ENCODE measurements at places on chromosomes 5 and 9.

DNA sequence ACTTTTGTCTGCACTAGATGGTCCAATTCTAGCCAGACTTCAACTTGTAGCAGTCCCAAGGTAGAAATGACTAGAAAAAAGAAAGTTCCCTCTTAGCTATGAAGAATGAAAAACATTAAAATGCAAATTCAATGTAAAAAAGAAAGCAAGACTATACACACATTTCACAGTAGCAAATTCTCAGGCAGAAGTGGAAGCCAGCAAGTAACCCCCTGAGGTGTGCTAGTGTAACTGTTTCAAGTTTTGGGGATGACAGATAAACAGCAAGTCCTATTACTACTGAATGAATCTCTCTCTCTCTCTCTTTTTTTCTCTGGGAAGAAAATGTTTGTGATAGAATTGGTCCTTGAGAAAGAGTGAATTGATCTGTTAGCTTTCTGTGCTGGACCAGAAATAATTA is 185.6 kb downstream of the EFNA5 start:
- no peak for DNase-seq

GRCh38 chr9:89454498-89455355 is 43.2 kb downstream of the SEMA4D start:
- no peak for DNase-seq

DNA sequence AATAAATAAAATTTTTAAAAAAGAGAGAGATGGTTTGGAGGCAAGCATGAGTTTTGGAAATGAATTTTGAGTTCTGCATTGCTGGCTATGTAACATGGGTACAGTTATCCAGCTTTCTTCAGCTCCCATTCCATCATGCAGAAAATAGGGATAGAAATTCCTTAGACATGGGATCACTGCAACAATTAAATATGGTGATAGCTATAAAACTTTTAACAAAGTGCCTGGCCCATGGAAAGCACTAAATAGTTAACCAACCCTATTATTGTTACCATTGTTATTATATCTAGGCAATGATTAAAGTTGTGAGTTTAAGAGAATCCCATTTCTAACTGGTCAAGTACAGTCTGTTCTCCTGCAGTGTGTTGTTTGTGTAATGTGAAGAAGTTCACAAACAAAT is 115.4 kb upstream of the GAS1 start:
- DNase-seq, result no peak

GRCh38 chr5:98635656-98636055 is 137.8 kb upstream of the RGMB start:
- no peak for DNase-seq

DNA sequence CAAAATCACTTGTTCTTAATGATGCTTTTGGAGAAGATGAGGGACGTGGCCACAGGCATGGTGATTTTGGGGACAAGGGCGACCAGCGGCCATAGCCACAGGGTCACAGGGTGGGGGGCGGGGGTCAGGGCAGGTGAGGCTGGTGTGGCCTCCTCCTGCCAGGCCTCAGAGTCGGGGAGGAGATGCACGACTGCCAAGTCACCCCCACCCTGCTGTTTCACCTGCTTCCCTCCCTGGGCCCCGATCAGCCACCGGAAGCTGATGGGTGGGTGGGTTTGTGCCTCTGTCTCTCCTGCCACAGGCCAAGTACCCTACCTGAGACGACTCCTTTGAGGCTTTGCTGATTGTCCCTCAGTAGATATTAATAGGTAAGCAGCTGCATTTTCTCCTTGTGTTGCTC is 199.3 kb downstream of the PAX5 start:
- no peak for DNase-seq

DNA sequence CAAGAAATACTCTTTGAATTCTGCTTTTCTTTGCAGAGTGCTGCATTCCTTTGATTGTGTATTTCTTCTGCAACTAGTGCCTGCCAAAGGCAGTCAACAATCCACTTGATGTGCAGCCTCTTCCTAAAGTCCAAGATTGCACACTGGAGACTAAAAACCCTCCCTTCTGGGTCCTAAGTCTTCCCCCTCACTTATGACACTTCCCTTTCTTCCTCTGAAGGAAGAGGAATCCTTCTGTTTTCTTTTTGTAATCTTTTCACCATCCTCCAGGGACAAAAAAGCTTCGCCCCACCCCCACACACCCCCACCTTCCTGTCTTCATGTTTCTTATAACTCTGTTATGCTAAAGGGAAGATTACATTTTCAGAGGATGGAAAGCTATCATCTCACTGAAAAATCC is 39.9 kb downstream of the WDR36 start:
- no peak for DNase-seq

DNA sequence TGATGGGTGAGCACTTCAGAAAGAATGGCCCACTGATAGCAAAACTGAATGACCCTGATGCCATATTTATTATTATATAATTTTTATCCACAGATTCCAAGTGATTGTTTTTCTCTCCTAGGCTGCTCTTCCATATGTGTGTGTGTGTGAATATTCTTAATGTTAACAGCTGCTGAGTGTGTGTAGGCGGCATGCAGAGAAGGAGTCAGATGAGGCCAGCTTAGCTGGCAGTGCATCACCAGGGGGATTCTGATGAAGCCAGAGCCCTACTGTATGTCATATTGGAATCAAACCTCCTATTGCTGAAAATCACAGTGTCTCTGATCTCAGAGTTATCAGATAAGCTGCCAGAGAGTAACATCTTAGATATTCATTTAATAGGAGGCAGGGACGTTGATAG is 177.1 kb downstream of the DMAC1 start:
- DNase-seq, result no peak

DNA sequence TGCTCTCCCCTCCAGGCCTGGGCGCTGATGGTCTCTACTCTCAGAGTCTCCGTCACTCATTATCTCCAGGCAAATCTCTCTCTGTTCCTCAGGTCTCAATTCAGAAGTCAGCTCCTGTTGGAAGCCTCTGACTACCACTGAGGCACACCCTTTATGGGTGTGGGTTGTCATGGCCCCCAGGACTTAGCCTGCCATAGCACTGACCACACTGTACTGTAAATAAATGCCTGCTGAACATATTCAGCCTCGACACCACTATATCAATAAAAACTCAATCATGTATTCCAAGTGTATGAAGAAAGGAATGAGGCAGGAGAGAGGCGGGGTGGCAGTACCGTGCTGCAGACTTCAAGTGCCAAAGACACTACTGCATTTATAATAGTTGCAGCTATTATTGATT is 88.9 kb downstream of the PCDH1 start:
- DNase-seq, result no peak

- no peak for DNase-seq
These were observed 12.6 kb upstream of the GNAQ start for GRCh38 chr9:78044189-78044588.

- DNase-seq, result no peak
These were observed 9.2 kb upstream of the TLX3 start for GRCh38 chr5:171299851-171300250.

GRCh38 chr9:128503870-128504269 is 649 bp upstream of the GLE1 start:
- DNase-seq, result no peak

- no peak for DNase-seq
These were observed 395.4 kb downstream of the NTRK2 start for GRCh38 chr9:85064811-85065371.

DNA sequence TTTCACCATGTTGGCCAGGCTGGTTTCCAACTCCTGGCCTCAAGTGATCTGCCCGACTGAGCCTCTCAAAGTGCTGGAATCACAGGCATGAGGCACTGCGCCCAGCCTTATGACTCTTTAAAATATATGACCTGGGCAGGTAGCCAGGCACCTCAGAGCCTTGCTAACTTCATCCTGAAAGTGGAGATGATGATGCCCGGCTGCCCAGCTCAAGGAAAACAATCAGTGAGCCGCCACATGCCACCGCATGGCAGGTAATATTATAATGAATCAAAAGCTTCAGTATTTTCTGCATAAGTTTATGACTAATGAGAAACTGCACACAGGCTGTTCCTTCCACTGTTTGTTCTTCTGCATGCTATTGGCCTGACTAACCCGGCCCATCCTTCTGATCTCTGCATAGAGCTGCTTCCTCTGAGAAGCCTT is 30.4 kb upstream of the DMRT1 start:
- DNase-seq, result no peak

DNA sequence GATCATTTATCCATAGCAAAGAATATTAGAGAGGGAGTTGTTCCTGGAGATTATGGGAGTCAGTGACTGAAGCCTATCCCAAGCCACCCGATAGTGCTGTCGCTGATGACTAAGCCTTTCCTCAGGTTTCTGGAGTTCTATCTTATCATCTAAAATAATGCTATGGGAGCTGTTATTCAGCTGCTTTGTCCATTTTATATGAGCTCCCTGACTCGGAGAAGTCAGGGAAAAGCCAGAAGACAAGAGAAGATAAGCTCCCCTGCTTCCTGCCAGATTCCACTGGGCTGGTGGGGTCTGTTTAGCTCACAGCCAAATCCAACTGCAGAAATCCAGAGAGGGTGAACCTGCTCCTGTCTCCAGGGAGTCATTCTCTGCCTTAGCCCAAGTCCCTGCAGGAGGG is 148.2 kb downstream of the DROSHA start:
- no peak for DNase-seq

DNA sequence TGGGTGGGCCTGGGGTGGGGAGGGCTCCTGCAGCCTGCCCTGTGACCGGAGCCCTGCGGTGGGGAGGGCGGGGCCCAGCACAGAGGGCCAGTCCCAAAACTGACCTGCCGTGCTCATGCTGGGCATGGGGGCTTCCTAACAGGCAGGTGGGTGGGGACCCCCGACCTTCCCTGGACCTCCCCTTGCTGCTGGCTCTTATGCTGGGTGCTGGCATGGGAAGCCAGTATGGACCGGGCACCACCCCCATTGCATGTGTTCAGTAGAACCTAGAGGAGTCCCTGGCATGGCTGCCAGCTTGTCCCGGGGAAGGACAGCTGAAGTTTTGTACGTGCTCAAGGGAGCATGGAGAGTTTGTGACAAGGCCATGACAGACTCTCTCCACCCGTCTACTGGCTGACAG is 37.1 kb downstream of the WNK2 start:
- DNase-seq, result no peak

- DNase-seq, result no peak
These were observed 15.5 kb downstream of the OLFML2A start for GRCh38 chr9:124792257-124793014.

DNA sequence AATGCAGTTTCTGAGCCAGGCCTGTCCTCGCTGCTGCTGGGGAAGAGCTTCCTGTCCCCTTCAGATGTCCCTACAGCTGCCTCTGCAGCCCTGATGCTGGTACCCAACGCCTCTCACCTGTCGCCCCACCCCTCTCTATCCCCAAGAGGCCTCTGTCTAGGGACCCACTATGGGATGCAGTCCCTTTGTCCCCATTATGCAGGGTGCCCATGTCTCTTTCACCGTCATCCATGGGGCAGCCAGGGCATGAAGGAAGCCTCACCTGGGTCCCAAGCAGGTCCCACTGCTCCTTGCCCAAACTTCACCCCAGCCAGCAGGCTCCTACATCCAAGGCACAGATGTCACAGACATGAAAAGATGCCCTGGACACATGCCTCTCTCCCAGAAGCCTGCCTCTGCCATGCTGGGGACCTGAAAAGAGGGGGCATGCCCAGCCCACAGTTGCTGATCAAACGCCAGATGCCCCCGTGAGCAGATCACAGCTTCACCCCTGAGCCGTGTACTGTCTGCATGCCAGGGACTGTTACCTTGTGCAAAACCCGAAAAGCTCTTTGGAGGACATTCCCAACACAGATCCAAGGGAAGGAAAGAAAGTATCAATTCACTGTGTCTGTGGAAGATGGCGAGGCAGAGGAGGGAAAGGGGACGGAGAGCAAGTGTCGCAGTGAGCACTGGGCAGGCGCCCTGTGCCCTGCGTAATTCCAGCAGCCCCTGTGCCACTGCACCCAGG is 81.0 kb downstream of the ADAMTS2 start:
- no peak for DNase-seq

DNA sequence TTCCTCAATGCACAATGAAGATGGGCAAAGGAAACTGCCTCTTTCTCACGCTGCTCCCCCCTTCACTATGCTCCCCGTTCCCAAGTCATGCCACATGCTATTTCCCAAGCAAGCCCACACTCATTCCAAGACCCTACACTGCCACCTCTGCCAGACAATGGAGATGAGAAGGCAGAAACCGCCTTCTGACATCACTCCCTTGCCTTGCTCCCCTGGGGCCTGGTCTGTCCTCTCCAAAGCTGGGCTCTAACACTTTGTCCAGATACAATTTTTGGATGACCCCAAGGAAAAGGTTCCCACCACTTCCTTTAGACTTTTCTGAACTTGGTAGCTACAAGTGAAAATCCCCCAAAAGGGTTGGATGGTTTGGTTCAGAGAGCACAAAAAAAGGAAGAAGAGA is 7.2 kb upstream of the ADRA1B start:
- no peak for DNase-seq

GRCh38 chr5:143966280-143966679 is 154.3 kb downstream of the HMHB1 start:
- no peak for DNase-seq

GRCh38 chr9:99489060-99489413 is 267.0 kb downstream of the SEC61B start:
- DNase-seq, result peak; percentile 83

DNA sequence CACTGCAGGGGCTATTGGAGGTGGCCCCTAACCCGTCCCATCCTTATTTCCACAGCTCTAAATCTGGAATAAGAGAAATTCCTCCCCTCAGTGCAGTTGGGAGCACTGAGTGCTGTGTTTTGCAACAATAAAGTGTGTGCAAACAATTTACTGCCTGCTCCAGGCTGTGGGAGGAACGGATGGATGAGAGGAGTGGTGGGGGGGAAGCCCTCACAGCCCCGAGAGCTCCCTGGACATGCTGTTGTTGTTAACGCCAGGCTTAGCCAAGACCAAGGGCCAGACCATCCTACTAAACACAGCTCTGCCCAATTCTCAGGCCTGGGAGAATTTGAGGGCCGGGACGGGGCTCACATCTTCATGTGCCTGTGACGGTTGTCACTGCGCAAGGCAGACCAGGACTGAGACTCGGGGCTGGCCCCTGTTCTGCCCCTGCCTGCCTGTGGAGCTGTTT is 200.2 kb downstream of the DAB2IP start:
- no peak for DNase-seq

GRCh38 chr5:17069995-17070511 is 134.0 kb upstream of the MYO10 start:
- DNase-seq, result no peak

DNA sequence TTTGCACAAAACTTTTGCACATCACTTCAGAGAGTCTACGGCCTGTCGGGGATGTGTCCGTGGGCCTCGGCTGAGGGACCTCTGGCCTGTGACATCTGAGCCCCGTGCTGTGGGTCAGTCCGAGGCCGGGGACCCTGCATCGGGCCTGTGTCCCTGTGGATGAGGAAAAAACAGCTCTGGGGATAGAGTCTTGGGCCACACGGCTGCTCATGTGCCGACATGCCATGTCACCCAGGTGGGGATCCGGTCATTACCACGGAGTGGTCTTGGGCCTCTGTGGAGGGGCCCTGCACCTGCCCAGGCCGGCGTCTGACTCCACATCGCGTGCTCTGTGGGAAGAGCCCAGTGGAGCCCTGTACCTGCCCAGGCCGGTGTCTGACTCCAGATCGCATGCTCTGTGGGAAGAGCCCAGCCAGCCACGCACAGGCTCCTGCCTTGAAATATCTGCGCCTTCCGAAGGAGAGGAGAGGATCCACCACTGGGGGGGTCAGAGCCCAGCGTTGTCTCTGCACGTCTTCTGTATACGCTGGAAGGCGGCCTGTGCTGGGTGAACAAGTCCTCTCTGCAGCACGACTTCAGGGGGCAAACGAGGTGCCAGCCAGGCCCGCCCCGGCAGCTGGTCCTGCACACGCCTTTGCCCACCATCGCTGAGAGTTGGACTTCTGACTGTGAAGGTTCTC is 27.5 kb upstream of the IRX4 start:
- no peak for DNase-seq

All from AG09319 (cell line).